Astrocyte (in vitro differentiated cells and primary cell): ENCODE measurements at places on chromosomes 11 and 22. TPM values are rescaled to one million over a fixed set of nuclear protein-coding genes. Genes with fewer than 3 reads are reported as not detected.

GRCh38 chr11:122791836-122792235 is 46.5 kb upstream of the CRTAM start:
- peak; percentile 62 for DNase-seq

Gene ANO9
- total RNA-seq = 0.82 and 1.9 TPM in 2 replicates

GRCh38 chr22:45804986-45805325 is 133.3 kb downstream of the ATXN10 start:
- peak; percentile 99 for DNase-seq

- no peak for DNase-seq
Measured at GRCh38 chr11:133503236-133503635, 29.1 kb downstream of the OPCML start.

Gene SYT13
- 0.50 and 1.4 TPM in 2 replicates for total RNA-seq

- peak; percentile 54 for DNase-seq
Measured at GRCh38 chr11:102868339-102868738, 6.4 kb downstream of the MMP12 start.

DNA sequence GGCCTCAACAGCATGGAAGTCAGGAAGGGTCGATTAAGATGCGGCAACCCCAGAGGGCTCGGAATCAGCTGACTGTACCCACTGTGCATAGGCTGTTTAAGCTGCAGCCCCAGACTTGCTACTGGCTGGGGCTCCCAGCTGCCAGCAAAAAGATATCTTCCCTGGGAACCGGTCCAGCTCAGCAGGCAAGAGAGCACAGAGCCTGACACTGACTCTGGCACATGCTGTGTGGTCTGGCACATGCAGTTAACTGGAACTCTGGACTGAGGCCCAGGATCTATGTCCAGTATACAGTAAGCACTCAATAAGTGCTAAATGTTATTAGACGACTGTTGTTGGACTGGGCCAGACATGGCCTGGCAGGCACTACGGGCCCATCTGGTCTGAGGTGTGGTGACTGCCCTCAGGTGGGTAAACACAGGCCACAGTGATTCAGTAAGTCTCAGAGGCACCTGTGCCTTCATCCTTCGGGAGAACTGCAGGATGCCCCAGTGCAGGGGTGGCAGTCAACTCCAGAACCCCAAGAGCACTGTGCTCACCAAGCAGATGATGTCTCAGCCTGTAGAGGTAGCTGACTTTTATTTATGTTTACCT is 87.6 kb downstream of the LARGE1 start:
- no peak for DNase-seq

Gene NADSYN1
- 84.7 and 87.9 TPM in 2 replicates for total RNA-seq

DNA sequence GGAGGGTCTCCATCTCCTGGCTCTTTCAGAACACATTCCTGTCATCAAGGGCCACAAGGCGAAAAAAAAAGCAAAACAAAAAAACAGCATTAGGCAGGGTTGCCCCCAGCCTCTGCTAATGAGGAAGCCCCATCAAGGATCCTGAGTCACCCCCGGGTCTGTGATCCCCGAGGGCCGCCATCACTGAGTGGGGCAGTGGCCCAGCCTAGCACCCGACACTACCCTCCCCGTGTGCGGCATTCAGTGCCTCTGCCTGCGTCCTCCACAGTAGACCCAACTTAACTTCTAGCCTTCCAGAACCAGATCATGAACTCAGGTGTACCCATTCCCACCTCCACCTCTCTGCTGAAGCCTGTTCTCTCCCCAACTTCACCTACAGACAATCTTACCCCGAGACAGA is 6.6 kb upstream of the CDC42EP1 start:
- no peak for DNase-seq

- peak; percentile 86 for DNase-seq
Measured at GRCh38 chr11:11391796-11392463, 38.9 kb upstream of the CSNK2A3 start.

- peak; percentile 95 for DNase-seq
Measured at GRCh38 chr11:66969584-66970225, 5.4 kb upstream of the C11orf86 start.

DNA sequence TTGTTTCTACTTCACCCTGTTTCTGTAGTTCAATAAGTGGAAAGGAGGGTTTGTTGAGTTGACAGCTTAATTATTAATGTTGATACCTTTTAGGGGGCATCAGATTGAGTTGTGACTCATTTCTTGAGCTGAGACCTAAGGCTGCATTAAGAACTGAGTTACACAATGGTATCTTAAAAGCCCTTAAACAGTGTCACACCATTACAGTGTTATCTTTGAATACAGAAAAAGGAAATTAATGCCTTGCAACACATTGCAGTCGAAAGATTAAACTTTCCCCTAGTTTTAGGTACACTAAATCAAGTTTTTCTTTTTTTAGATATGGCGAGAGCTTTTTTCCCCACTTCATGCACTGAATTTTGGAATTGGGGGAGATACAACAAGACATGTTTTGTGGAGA is 16.7 kb downstream of the PAFAH1B2 start:
- no peak for DNase-seq

GRCh38 chr22:43433451-43434274 is 21.8 kb downstream of the MPPED1 start:
- no peak for DNase-seq

DNA sequence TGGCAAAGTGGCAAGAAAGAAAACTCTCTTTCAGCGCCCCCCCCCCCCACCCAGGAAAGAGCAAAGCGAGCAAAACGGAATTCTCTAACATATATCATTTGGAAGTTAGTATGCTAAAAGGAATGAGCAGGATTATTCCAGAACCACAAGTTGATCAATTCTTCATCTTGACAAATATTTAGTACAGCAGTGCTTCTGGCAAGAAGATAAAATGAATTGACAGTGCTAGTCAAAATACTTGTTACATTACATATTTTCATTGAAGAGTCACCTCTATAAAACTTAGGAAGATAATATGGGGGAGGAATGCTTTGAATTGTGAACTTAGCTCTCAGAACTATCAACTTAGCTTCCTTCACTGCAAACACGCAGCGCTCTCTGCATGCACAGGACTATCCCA is 377.4 kb downstream of the DYNC2H1 start:
- DNase-seq = peak; percentile 85

GRCh38 chr11:29272019-29272654 is 744.7 kb downstream of the KCNA4 start:
- DNase-seq = peak; percentile 44
